ENCODE measurements at places on chromosomes 13 and 19.

DNA sequence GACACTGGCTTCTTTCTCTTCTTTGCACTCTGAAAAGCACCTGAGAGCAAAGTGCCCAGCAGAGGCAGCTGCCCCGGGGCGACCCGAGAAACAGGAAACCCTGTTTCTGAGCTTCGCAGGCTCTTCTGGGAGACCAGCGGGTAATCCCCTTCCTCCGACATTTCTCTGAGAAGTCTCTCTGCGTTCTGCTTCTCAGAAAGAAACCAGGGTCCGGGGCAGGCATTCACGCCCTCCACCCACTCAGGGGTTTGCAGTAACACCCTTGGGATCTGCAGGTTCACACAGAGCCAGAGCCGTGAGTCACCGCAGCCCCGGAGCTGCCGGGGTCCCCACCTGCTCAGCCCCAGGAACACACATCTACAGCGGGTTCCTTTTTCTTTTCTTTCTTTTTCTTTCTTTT, 86.0 kb downstream of the GADD45B start:
- no peak for DNase-seq
- H3K4me3 ChIP-seq = no peak overlapping the region
- peak overlapping the region; percentile 17 for H3K27ac ChIP-seq
- no peaks in the 10 kb centered on the region for H3K36me3 ChIP-seq
- H3K27me3 ChIP-seq = no peaks in the 10 kb centered on the region
- no peaks in the 10 kb centered on the region for H3K4me1 ChIP-seq

- no peaks in the 10 kb centered on the region for H3K4me1 ChIP-seq
- no peak for DNase-seq
- no peaks in the 10 kb centered on the region for H3K27me3 ChIP-seq
- H3K36me3 ChIP-seq = peaks cover 4% of the 10 kb centered on the region
- H3K27ac ChIP-seq = peak overlapping the region; percentile 78
Observed at GRCh38 chr19:16098416-16098768, 13.3 kb upstream of the RAB8A start.

DNA sequence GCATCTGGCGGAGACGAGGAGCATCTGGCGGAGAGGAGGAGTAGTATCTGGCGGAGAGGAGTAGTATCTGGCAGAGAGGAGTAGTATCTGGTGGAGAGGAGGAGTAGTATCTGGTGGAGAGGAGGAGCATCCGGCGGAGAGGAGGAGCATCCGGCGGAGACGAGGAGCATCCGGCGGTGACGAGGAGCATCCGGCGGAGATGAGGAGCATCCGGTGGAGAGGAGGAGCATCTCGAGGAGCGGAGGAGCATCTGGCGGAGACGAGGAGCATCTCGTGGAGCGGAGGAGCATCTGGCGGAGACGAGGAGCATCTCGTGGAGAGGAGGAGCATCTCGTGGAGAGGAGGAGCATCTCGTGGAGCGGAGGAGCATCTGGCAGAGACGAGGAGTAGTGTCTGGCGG, 18.6 kb downstream of the C13orf46 start:
- H3K27ac ChIP-seq = no peak overlapping the region
- no peaks in the 10 kb centered on the region for H3K27me3 ChIP-seq
- no peak for DNase-seq
- H3K4me3 ChIP-seq = no peak overlapping the region
- no peaks in the 10 kb centered on the region for H3K4me1 ChIP-seq

DNA sequence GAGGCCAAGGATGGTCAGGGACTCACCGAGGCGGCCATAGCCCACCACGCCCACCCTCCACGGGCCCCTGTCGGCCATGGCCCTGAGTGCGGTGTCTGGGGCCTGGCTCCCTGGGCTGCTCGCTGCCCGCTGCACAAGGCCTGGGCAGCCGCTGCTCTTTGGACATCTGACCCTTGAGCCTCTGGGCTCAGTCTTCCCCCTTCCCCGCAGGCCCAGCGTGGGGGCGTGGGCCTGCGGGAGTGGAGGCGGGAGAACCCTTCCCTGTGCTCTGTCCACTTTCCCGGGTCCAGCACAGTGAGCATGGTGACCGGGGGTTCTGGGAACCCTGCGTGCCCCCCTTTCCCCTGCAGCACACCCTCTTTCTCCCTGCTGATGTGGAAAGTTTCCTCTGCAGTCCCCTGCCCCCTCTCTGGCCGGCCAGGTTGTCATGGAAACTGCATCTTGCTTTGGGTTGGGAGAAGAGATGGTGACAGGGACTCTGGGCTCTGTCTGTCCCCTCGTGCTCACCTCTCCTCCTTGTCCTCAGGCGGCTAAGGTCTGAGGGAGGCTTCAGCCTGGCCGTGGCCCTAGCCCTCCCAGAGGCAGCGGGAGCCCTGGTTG, at the start of gene ASPDH:
Gene ASPDH (minus strand): TSS at position 168 of the 600 bp plus-strand sequence. CDS start 90 bp downstream, at position 78.
- H3K4me3 ChIP-seq = no peak within 1 kb of the TSS
- H3K36me3 ChIP-seq = no peaks in the 10 kb centered on the region
- H3K4me1 ChIP-seq = peaks cover 7% of the 10 kb centered on the region
- H3K27ac ChIP-seq = no peak within 1 kb of the TSS
- DNase-seq = no peak

DNA sequence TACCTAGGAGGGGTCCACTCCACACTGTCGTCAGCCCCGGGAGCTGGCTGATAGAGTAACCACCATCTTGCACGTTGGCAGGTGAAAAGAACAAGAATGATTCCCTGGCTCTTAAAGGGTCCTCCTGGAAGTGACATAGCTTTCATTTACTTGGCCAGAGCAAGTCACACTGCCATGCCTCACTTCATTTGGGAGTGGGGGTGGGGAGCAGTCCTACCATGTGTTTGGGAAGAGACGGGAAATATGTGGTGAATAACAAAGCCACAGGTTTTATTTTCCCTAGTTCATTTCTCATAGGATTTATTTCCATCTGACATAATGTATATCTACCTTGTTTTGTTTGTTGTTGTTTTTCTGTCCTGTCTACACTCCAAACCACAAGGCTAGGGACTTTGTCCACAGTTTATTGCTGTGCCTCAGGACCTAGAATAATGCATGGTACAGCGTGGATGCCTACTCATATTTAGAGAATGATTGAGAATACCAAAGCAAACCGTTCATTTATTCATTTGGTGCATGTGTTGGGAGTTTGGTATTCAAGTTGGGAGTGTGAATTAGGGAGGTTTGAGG, 26.8 kb downstream of the UBAC2 start:
- DNase-seq = no peak
- H3K4me3 ChIP-seq = no peak overlapping the region
- H3K36me3 ChIP-seq = no peaks in the 10 kb centered on the region

DNA sequence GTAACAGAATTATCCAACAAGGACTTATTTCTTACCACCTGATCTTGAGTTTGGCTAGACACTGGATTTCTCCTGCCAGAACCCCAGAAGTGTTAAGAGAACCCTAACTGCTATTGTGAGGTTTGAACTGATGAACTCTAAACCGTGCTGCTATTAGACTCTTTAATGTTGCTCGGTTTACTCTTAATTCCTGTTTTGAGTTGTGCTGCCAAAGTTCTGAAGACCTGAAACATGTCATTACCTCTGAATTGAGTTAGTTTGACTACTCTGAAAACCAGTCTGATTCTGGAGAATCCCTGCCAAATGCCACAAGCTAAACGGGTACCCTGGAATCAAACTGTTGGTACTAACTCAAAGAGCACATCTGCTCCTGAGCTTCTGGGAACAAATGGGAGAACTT, 215.5 kb downstream of the KLF12 start:
- no peak overlapping the region for H3K27ac ChIP-seq
- no peaks in the 10 kb centered on the region for H3K27me3 ChIP-seq
- no peak overlapping the region for H3K4me3 ChIP-seq
- H3K4me1 ChIP-seq = no peaks in the 10 kb centered on the region
- H3K36me3 ChIP-seq = no peaks in the 10 kb centered on the region

DNA sequence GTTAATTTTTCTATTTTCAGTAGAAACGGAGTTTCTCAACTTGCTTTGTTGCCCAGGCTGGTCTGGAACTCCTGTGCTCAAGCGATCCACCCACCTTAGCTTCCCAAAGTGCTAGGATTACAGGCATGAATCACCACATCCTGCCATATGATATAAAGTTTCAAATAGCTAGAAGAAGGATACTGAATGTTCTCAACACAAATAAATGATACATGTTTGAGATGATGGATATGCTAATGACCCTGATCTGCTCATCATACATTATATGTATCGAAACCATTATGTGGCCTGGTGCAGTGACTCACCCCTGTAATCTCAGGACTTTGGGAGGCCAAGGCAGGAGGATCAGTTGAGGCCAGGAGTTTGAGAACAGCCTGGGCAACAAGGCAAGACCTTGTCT, 11.5 kb downstream of the CIB3 start:
- no peaks in the 10 kb centered on the region for H3K36me3 ChIP-seq
- no peak overlapping the region for H3K4me3 ChIP-seq
- no peak overlapping the region for H3K27ac ChIP-seq
- no peak for DNase-seq
- H3K4me1 ChIP-seq = no peaks in the 10 kb centered on the region
- no peaks in the 10 kb centered on the region for H3K27me3 ChIP-seq

DNA sequence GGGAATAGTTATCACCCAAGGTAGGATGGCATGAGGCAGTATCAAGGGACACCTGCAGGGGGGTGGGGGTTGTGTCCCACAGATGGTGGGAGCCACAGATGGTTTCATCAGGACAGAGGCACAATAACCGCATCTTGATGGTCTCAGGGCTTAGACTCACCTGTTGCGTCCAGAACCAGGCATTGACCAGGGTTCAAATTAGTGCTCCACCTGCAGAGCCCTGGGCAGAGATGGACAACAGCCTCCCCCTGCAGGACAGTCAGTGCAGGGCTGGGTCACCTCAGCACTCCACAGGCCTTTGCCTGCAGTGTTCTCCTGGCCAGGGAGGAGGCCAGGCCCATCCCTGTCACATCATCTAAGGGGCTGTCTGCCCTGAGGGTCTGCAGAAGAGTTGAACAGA, 14.5 kb upstream of the CEACAM1 start:
- no peak overlapping the region for H3K27ac ChIP-seq
- H3K4me3 ChIP-seq = no peak overlapping the region
- H3K4me1 ChIP-seq = no peaks in the 10 kb centered on the region
- H3K27me3 ChIP-seq = no peaks in the 10 kb centered on the region
- DNase-seq = peak; percentile 28

DNA sequence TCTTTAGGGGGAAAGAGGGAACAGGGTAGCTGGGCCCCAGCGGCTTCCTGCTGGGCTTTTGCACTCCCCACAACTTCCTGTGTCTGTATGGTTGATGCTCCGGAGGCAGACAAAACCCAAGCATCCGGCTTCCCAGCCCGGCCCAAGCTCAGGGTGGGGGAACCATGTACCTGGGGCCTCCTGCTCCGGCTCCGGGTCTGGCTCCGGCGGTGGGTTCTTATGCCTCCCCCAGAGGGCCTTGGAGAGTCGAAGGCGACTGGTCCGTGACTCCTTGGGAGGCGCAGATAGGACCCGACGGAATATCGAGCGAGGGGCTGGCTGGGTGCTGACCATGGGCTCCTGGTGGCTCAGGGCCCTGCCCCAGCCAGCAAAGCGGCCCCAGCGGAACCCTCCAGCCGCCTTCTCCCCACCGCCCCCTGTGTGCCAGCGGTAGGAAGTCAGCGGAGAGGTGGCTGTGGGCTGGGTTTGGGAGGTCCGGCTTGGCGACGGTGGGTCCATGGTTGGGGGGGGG, 428 bp downstream of the RASAL3 start:
- H3K36me3 ChIP-seq = no peaks in the 10 kb centered on the region
- H3K27me3 ChIP-seq = peaks cover 18% of the 10 kb centered on the region
- peak overlapping the region; percentile 43 for H3K4me3 ChIP-seq
- peak overlapping the region; percentile 52 for H3K27ac ChIP-seq

- no peak overlapping the region for H3K4me3 ChIP-seq
- no peak for DNase-seq
- no peak overlapping the region for H3K27ac ChIP-seq
- H3K27me3 ChIP-seq = no peaks in the 10 kb centered on the region
Observed at GRCh38 chr19:38597075-38597474, 20.7 kb downstream of the MAP4K1 start.

DNA sequence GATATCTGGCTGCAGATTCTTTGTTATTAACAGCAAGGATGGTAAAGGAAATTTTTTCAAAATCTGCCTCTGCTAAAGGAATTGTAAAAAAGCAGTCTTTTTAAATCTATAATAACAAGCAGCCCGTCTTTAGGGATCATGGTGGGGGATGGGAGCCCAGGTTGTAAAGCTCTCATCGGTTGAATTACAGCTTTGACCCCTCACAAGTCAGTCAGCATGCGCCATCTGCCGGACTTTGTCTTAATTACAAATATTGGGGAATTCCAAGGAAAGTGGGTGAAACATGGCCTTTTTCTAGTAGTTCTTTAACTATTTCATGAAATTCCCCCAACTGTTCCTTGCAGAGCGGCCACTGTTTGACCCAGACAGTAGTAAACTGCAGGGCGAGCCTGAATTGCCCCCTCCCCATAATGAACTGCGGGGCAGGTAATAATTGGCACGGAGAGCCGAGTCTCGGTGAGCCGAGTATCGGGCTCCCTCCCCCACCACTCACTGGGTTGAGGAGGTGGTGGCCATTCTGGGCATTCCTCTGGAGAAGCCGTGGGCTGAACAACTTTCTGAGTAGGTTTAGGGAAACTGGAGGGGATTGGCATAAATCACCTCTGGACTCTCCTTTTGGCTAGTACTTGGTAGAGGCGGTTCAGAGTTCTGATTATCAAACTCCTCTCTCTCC, 11.6 kb downstream of the ZNF578 start:
- no peaks in the 10 kb centered on the region for H3K36me3 ChIP-seq
- DNase-seq = no peak
- H3K27ac ChIP-seq = no peak overlapping the region
- H3K4me1 ChIP-seq = no peaks in the 10 kb centered on the region

GRCh38 chr19:4256563-4256962, 9.7 kb downstream of the YJU2 start:
- H3K27ac ChIP-seq = no peak overlapping the region
- H3K36me3 ChIP-seq = peaks cover 15% of the 10 kb centered on the region
- H3K27me3 ChIP-seq = no peaks in the 10 kb centered on the region
- no peak for DNase-seq
- no peaks in the 10 kb centered on the region for H3K4me1 ChIP-seq

DNA sequence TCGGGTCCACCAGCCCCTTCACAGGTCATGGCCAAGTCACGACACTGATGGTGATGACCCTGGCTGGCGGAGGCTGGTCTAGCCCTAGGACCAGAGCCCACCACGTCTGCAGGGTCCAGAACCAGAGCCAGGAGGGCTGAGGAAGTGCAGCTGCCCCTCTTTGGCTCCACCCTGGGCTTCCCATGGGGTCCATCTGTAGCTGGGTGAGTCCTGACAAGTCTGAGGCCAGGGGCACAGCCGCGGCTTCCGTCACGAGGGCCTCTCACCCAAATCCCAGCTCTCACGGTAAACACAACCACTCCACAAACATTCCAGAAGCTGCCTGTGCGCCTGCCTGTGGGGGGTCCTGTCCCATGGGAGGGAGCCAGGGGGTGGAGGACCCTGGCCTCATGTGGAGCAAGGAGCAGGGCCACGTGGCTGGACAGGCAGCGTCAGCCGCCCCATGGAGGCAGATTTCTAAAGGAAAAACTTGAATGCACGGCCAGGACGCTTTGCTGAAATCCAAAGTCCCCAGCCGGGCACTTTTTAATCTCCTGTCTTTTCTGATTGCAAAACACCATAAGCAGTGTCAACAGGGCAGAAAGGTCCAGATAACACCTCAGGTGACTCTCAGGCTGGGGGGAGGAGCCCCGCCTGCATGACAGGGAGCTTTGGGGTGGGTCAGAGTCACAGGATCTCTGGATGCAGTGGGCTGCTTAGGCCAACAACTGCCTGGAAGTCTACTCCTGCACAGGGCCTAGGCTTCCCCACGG, 29.9 kb downstream of the CEBPG start:
- H3K27me3 ChIP-seq = no peaks in the 10 kb centered on the region
- H3K36me3 ChIP-seq = no peaks in the 10 kb centered on the region
- no peak for DNase-seq
- no peak overlapping the region for H3K27ac ChIP-seq
- no peaks in the 10 kb centered on the region for H3K4me1 ChIP-seq

GRCh38 chr19:9073806-9074205, 13.1 kb upstream of the OR1M1 start:
- H3K27me3 ChIP-seq = no peaks in the 10 kb centered on the region
- H3K4me3 ChIP-seq = no peak overlapping the region
- no peaks in the 10 kb centered on the region for H3K36me3 ChIP-seq
- H3K4me1 ChIP-seq = no peaks in the 10 kb centered on the region
